ENCODE measurements at places on chromosomes 1 and 21. TPM values are rescaled to one million over a fixed set of nuclear protein-coding genes. Genes with fewer than 3 reads are reported as not detected.
A peak's percentile ranks its signal among the peaks of the same experiment; 100 is the strongest.

DNA sequence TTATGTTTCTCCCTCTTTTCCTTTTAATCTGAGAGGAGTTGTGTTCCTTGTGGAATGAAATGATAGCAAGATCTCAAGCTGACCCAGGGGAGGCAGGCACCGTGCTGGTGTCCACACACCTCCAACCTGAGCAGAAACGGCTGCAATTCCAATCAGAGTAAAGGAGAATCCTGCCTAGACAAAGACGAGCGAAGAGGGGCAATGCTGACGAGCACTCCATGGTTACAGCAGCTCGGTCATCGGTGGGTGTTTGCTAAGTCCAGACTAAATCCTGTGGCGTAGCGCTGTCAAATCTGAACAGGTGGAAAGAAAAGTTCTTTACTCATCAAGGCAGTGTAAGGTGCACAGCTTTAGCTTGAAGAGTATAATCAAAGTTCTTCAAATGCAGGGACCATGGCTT lies 74.8 kb downstream of the PLD5 start:
- no peak for DNase-seq

- peak; percentile 69 for DNase-seq
These were observed 214.8 kb downstream of the MATN1 start for GRCh38 chr1:30508611-30509010.

Gene TNFRSF14
- total RNA-seq, result 33.3 TPM

- no peak for DNase-seq
These were observed 203.9 kb downstream of the RHOU start for GRCh38 chr1:228939001-228939691.

GRCh38 chr1:89637496-89637895 lies 4.6 kb downstream of the LRRC8C start:
- DNase-seq, result no peak

Data from suprapubic skin (tissue), 4 donors.